ENCODE measurements at places on chromosomes 7 and 10. TPM values are rescaled to one million over a fixed set of nuclear protein-coding genes. Genes with fewer than 3 reads are reported as not detected.

Gene TSPAN15
- total RNA-seq = 86.5 TPM

- no peak for DNase-seq
These were observed 308.8 kb upstream of the AOAH start for GRCh38 chr7:37033141-37033540.

GRCh38 chr7:19489162-19489820 is 219.5 kb downstream of the POLR1F start:
- DNase-seq = no peak

- no peak for DNase-seq
These were observed 95.8 kb downstream of the CHST15 start for GRCh38 chr10:123997486-123998196.

- DNase-seq = no peak
These were observed 18.7 kb downstream of the ZNF316 start for GRCh38 chr7:6655636-6656385.

DNA sequence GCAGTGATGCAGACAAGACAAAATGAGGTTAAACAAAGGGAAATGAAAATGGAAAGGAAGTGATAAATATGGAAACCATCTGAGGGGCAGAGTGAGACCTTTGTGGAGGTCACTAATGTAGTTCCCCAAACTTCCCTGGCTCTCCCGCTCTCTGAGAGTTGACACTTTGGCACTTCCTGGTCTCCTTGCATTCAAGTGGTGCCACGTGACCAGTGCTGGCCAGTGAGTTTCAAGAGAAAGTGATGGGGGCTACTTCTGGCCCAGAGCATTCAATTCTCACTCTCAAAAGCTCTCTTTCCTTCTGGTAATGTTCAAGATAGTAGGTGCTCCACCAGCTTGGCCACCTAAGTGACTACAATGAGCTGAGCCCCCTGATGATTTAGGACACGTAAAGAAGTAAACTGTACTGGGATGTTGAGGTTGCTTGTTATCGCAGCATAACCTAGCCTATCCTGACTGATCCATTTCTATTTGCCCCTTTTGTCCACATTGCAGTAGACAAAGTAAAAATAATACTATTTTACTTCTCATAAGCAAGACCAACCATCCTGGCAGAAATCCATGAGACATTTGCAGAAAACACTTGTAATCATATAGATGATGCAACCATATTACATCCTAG is 242.0 kb upstream of the YAE1 start:
- no peak for DNase-seq

GRCh38 chr10:80619036-80619435 is 81.3 kb downstream of the SH2D4B start:
- no peak for DNase-seq

- no peak for DNase-seq
These were observed 48.0 kb downstream of the SEC23IP start for GRCh38 chr10:119940487-119940886.

Gene PRSS37
- total RNA-seq = not detected

DNA sequence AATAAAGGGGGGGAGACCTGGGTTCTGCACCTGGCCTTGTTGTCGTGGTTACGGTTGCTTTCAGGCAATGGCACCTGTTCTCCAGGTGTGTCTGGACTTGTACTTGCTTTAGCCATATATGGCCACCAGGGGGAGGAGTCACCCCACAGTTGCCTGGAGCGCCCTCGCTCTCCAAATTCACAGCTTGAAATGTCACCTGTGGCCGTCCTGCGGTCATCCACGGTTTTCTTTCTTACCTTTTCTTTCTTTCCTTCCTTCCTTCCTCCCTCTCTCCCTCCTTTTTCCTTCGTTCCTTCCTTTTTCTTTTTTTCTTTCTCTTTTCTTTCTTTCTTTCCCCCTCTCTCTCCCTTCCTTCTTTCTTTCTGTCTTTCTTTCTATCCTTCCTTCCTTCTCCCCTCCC is 157.2 kb upstream of the ZNF92 start:
- peak; percentile 84 for DNase-seq

Gene FEZF1
- total RNA-seq = not detected

- no peak for DNase-seq
These were observed 659.7 kb upstream of the IGFBP3 start for GRCh38 chr7:46580766-46581165.

Gene HTR5A
- not detected for total RNA-seq

DNA sequence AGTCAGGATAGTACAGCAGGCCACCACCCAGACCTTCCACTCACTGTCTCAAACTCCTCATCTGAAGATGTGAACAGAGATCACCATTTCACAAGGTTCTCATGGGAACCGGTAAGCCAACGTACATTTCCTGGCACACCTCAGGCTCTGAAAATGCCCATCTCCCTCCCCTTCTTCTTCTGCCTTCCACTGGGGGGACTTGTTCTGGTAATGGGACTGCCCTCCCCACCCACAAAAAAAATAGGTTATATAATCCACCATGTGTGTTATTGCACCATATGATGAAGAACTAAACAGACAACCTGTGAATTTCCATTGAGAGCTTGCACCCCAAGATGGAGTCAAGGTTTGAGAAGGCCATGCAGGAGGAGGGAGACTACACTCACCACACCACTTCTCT is 42.1 kb upstream of the IKZF1 start:
- DNase-seq = no peak

GRCh38 chr10:88598055-88598454 is 11.5 kb downstream of the LIPJ start:
- no peak for DNase-seq

Gene TMEM176A
- 49.6 TPM for total RNA-seq

Gene FANK1
- 0.73 TPM for total RNA-seq

GRCh38 chr10:109126016-109126415 is 797.3 kb downstream of the XPNPEP1 start:
- no peak for DNase-seq

Gene NPY
- total RNA-seq = not detected

Gene WDR86
- 0.95 TPM for total RNA-seq

DNA sequence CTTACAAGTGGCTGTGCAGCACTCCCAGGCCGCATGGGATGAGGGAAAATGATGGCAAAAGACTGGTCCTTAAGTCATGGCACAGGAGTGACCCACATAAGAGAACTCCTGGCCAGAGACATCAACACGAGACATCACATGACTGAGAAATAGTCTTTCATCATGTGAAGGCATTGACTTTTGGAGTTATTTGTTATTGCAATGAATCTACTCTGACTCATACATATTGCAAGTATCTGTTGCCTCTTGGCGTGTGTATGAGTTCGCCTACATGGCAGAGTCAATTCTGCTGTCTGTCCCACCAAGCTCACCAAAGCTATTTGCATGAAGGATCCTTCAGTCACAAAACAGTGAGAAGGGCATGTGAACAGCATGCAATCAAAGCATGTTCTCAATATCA is 59.7 kb upstream of the HABP2 start:
- DNase-seq = no peak

DNA sequence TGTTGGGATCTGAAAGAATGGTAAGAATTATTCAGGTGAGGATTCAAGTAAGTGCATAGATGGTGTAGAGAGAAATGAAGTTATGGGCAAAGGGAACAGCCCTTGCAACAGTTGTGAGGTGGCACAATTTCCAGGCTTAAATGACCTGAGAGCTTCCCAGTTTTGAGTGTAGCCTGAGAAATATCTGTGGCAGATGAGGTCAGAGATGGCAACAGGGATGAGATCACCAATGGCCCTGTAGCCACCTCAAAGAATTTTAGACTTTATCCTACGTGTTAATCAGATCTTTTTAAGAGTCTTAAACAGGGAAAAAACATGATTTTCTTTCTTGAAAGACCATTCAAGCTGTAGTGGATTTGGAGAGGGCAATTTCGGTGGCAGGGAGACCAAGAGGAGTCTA is 1.9 kb upstream of the NRF1 start:
- no peak for DNase-seq

- DNase-seq = no peak
These were observed 14.8 kb downstream of the TSPAN14 start for GRCh38 chr10:80468806-80469421.

DNA sequence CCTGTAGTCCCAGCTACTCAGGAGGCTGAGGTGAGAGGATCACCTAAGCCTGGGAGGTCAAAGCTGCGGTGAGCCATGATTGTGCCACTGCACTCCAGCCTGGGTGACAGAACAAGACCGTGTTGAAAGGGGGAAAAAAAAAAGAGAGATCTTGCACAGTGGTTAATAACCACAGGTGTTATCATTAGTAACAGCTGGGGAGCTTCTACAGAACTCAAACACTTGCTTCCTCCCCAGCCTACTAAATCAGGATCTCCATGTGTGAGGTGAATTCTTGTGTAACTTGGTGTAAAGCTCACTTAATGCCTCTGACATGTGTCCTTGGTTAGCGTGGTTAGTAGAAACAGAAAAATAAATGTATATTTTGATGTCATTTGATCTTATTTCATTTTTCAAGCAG is 43.9 kb upstream of the BMS1 start:
- no peak for DNase-seq

DNA sequence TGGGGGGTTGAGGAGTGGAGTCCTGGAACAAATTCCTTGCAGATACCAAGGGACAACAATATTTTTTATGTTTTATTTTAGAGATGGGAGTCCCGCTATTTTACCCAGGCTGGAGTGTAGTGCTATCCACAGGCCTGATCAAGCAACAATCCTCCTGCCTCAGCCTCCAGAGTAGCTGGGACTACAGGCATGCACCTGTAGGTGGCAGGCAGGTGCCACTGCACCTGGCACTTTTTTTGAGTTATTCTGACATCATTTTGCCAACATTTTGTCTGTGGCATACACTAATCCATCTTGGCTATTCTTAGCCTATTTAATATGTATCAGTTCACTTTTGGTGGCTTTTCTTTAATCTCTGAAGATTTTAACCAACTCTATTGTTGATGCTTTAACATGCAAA is 317.8 kb upstream of the MTPN start:
- DNase-seq = no peak

Gene CPN1
- 24.9 TPM for total RNA-seq

Gene ABHD11
- 38.9 TPM for total RNA-seq

GRCh38 chr7:920351-921070 is 34.0 kb downstream of the ADAP1 start:
- DNase-seq = no peak

DNA sequence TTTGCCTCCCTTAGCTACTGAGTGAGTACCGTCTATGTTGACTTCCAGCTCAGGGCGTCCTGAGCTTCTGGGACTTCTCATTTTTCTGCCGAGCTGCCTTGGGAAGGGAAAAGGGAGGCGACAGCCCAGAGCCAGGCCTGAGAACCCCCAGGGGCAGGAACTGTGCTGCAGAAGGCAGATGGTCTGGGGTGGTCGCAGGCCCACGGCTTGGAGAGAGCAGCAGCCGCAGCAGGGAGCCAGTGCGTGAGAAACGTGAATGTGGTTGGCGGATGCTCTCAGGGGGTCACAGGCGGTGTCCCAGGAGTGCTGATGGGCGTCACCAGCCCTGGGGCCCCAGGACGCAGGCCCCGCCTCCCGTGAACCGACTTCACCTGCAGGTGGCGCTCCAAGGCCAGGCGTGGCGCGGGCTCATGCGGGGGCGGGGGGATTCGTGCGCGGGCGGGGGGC is 9.2 kb upstream of the PWWP2B start:
- DNase-seq = peak; percentile 66

DNA sequence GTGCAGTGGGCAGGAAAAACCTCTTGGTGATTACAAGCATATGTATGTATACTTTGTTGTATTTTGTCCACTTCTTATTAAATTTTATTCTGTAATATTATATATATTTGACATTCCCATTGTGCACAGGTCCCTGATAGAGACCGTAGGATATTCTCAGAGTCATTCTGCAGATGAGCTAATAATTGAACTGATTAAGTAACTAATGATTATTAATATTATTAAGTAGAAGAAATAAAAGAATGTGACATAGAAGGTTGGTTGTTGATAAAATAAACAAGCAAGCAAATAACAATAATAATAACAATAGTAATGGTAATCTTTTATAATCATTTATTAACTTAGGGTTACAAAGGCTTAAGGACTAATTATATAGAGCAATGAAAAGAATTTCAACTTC is 780.6 kb upstream of the ZWINT start:
- DNase-seq = no peak

Gene SKAP2
- 38.2 TPM for total RNA-seq

Gene SPDYE8
- total RNA-seq = not detected

Gene BUB3
- 129 TPM for total RNA-seq

- peak; percentile 72 for DNase-seq
These were observed 65.9 kb upstream of the ZNF92 start for GRCh38 chr7:65307651-65308299.

DNA sequence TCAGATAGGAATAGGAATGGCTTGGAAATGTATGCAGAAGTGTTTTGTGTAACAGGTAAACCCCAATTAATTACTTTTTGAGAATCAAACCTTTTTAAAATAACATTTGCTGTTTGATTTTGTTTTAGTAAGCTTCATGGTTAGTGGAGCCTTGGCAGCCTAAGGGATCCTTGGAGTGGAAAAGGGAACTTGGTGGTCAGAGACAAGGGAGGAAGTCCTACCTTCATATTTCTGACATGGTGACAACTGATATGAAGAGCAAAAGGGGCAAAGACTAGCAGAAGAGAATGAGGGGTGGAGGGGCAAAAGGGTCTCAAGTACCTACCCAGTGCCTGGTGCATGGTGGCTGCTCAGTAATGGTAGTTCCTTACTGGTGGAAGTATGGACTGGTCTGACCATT is 32.3 kb downstream of the AHCYL2 start:
- no peak for DNase-seq

DNA sequence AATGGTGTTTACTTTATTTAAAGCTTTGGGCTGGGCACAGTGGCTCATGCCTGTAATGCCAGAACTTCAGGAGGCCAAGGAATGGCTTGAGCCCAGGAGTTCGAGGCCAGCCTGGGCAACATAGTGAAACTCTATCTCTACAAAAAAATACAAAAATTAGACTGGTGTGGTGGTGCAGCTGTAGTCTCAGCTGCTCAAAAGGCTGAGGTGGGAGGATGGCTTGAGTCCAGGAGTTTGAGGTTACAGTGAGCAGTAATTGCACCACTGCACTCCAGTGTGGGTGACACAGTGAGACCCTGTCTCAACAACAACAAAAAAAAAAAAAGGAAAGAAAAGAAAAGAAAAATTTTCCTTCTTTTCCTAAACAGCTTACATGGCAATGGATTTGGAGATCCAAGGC is 22.0 kb downstream of the SLC16A9 start:
- DNase-seq = no peak

GRCh38 chr10:61781969-61782403 is 119.3 kb downstream of the CABCOCO1 start:
- DNase-seq = no peak

- DNase-seq = no peak
These were observed 58.3 kb downstream of the ST7 start for GRCh38 chr7:117011419-117012260.

Gene PKD2L1
- total RNA-seq = not detected

GRCh38 chr10:1597370-1598146 is 139.8 kb downstream of the ADARB2 start:
- DNase-seq = no peak

GRCh38 chr7:114843102-114843501 is 78.8 kb upstream of the MDFIC start:
- no peak for DNase-seq

- DNase-seq = no peak
These were observed 2.5 kb downstream of the VSTM2A start for GRCh38 chr7:54544527-54545240.

DNA sequence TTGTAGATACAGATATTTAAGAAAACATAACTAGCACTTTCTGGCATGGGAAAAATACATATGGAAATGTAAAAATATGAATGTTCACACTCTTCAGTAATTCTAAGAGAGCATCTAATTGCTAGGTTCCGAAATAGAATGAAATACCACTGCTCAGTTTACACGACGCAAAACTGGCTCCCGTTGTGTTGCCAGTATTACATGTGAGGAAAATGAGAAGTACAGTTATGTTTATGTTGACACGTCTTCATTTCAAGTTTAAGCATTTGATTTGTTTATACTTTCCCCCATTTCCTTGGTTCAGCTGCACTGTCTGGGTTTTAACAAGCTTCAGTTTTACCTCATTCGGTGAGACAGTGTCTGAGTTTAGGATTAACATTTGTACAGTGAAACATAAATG is 275.8 kb upstream of the SEMA3D start:
- DNase-seq = no peak

Gene CALU
- 184 TPM for total RNA-seq

All from Caco-2 (cell line).